Mesendoderm (in vitro differentiated cells): ENCODE measurements at places on chromosomes 6 and 20.

DNA sequence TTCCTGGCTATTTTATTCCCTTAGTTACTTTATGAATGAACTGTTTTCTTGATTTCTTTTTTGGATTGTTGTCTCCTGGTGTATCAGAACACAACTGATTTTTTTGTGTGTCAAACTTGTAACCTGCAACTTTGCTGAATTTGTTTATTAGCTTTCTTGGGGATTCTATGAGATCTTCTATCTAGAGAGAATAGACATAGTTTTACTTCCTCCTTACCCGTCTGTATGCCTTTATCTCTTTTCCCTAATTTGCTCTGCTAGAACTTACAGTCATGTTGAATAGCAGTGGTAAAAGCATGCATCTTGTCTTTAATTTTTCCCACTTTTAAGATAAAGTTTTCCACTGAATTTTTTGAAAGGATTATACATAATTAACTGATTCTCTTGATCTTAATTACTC, 13.2 kb downstream of the RNF146 start:
- no peak for DNase-seq

DNA sequence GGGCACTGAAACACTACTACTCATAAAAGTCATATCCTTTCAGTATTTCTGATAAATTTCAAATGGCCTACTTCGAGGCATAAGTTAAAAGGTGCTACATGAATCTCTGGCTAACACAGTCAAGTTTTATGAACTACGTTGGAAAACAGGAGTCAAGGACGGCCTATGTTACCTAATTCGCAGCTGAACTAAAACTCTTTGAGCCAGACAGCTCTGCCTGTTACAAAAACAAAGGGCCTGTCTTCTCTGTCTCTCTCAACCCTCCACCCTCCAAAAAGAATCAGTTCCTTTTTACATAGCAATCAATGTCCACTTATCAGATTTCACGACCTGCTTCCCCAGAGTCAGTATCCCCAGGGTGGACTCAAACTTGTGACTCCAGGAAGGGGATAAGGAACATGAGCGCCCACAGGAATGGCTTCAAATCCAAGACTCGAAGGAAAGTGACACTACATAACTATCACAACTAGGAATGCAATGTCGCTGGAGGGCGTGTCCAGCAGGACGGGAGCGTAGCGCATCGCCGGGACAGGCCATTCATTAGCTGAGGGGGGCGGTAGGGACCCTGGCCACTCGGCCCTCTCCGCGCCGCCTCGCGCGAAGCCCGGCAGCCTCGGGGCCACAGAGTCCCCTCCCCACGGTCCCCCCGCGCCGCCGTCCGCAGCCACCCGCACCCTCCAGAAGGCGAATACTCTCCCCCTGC, 591 bp downstream of the IBTK start:
- DNase-seq = peak; percentile 91

- no peak for DNase-seq
Measured at GRCh38 chr6:548517-548916, 108.4 kb downstream of the HUS1B start.

- DNase-seq = no peak
Measured at GRCh38 chr6:66376001-66376400, 669.0 kb upstream of the EYS start.

- DNase-seq = no peak
Measured at GRCh38 chr6:32164295-32164694, at the start of gene EGFL8. Gene EGFL8 (plus strand): TSS chr6:32164595. CDS start chr6:32166166, 1,571 bp downstream.

GRCh38 chr6:34955442-34955841, 66.4 kb downstream of the ANKS1A start:
- no peak for DNase-seq

DNA sequence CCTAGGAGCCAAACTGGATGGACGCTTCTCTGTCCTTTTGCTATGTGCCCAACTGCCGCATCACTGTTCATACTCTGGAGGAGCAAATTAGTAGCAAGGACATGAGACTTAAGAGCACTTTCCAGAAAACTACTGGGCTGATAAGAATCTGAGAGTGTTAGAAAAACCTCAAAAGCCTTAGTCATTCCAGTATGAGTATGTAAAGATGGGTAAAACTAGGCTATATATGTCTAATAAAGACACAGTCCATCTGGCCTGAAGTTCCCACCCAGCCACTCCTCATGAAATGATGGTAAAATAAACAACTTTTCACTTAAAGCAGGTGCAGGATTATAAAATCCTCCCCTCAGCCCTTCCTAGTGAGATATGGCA, 30.6 kb downstream of the SHLD1 start:
- no peak for DNase-seq

- no peak for DNase-seq
Measured at GRCh38 chr6:137767911-137768690, 99.0 kb upstream of the TNFAIP3 start.
